Stimulated activated naive CD8-positive, alpha-beta T cell treated with anti-CD3 and anti-CD28 coated beads, Interleukin-15, amount 100 ng/mL, for 72 hours (primary cell): ENCODE measurements at places on chromosomes 7 and 10.

DNA sequence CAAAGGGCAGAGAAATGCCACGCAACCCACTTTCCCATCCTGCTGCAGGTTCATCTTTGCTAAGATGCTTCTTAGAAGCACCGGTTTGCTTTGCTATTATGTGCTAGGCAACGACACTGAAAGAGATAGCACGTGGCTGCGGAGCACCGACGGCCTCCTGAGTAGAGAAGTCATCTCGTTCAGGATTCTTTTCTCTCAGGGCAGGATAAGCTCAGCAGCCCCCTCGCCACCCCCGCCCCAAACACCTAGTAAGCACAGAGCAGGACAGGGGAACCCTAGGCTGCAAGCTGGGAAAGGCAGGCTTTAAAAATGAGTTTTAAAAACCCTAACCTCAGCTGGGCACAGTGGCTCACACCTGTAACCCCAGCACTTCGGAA, 15.0 kb downstream of the ASB13 start:
- DNase-seq, result no peak

- peak; percentile 68 for DNase-seq
These were observed 35.5 kb upstream of the DGKI start for GRCh38 chr7:137882261-137882668.

DNA sequence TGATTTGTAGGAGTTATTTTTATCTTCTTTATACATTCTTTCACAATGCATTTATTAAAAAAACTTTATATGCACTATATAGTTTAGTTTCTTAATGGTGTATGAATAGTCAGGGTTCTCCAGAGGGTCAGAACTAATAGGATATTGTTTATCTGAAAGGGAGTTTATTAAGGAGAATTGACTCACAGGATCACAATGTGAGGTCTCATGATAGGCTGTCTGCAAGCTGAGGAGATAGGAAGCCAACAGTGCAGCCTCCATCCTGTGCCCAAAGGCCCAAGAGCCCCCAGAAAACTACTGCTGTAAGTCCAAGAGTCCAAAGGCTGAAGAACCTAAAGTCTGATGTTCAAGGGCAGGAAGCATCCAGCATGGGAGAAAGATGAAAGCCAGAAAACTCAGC, 192.8 kb upstream of the AHR start:
- DNase-seq, result no peak

GRCh38 chr10:2392145-2392812, 655.0 kb upstream of the ADARB2 start:
- DNase-seq, result no peak

GRCh38 chr10:69696073-69696731, 66.2 kb downstream of the FAM241B start:
- peak; percentile 2 for DNase-seq

DNA sequence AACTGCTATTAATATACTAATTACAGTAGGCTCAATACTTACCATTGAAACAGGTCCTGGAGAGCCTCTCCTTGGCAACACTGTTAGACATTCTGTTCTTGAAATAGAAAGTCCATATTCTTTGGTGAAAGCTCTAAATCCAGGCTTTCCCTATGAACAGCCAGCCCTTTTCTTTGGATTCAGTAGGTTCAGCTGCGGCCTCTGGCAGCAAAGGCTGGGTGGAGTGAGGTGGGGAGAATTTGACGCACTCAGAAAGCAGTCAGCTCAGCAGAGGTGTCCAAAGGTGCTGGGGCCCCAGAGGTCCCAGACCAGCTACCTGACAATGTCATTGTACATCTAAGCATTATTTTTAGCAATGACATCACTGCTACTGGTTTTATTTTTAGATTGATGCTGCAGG, 146.1 kb downstream of the GRK5 start:
- no peak for DNase-seq

GRCh38 chr10:47240173-47240572, 59.8 kb upstream of the GDF10 start:
- DNase-seq, result no peak

DNA sequence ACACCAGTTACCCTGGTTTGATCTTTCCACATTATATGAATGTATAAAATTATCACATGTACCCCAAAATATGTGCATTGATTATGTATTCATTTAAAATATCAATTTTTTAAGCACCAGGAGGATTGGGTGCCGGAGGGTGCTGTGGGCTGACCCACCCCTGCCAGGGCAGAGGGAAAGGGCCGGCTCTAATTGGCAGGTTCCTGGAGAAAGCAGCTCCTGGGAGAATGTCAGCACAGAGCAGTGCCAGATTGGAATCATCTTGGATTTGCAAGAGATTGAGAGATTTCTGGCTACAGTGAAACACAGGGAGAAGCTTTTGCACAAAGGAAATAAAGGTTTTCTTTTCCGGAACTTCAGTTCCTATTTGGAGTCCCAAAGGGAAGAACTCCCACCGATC, 264.4 kb upstream of the TCERG1L start:
- no peak for DNase-seq

DNA sequence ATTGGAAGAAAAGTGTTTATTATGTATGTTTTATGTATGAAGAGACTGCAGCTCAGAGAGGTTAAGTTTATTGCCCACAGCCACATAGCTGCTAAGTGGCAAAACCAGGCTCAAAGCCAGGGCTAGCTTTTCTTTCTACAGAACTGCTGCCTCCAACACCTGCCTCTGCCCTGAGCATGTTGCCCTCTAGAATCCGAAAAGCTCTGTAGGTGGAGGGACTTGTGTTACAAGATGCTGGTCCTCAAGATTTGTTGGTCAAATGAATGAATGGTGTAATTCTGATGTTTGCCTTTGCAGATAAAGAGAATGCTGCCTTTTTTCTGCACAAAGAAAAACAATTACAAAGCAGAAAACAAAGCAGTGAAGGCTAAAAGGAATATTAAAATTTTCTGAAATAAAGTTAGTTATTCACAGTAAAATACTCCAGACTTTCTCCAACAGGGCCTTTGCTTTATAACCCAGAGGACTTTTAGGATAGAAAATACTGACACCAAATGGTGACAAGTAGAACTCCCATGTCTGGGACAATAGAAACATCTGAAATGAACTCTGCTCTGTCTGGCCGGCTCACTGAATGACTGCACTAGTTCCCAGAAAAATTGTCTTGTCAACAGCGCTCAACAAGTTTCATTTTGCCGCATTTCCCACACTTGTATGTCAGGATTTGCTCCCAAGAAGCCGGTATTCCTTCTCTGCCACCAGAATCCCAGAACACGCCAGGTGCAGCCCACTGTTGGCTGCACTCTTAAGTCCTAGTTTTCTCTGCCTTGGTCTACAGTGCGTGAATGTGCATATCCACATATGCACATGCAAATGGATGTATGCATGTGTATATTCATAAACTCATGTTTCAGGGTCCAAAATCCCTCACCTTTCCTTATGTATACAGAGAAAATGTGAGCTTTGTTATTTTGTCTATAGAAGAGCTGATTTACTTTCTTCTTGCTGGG, 11.0 kb upstream of the DNTT start:
- no peak for DNase-seq

DNA sequence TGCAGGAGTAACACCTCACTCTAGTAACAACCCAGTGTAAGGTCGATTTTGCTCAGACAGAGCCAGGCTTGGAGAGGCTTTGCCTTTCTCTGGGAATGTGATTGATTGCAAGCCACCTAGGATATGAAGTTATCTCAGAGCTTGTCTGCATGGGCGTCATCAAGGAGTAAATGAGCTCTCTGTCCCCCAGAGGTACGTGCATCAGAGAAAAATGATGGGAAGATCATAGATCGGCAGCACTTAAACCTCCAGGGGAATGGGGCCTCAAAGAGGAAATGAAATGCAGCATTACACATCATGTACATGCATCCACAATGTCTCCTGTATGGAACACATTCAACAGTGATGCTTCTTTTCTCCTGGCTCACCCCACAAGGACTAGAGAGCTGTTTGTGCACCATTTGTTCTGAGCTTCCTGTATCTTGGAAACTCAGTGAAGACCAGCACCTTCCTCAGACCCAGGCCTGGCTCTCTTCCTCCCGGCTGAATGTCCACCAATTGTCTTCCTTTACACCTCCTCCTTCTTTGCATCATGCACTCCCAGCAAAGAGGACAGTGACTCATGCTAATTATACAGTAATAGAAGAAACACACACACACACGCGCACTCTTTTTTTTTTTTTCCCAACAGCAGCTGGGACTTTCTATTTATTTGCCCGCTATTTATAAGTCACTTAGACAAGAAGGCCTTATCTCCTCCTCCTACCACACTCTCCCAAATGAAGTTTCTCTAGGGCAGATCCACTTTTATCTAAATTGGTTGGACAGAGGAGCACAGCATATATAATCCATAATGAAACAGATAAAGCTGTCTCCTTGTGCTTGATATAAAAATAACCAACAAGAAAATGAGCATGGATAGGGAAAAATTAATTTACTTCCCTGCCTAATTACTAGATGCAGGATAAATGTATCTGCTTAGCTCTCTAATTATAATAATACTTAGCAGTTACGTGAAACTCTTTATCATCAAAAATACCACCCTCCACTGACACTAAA, 990.7 kb downstream of the CCSER2 start:
- no peak for DNase-seq

DNA sequence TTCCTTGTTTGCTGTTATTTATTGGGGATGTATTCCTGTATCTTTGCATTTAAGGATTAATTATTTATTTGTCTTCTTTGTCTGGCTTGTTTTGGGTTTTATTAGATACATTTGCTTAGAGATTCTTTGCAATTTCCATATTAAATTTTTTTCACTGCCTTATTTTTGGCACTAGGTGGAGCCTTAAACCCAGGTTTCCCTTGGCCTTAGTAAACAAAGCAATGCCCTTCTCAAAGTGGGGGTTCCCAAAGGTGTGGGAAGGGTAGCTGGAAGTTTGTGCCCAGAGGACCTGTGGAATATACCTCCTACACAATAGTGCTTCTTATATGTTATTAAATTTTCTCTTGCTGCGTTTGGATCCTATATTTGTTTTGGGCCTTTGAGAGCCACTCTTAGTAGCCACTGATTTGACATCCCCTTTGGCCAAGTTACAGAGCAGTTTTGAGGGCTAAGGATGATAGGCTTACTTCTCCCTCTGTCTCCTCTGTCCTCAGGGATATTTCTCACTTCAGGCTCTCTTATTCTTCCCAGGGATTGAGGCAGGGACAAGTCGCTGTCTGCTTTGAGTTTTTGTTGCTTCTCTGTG, 162.3 kb downstream of the ITGB1 start:
- DNase-seq, result no peak

GRCh38 chr7:31642681-31643115, 44.3 kb upstream of the PPP1R17 start:
- DNase-seq, result no peak

GRCh38 chr7:81484261-81484660, 285.6 kb downstream of the HGF start:
- no peak for DNase-seq

- DNase-seq, result peak; percentile 84
These were observed 8.7 kb upstream of the BHLHA15 start for GRCh38 chr7:98202367-98203195.
